ENCODE measurements at places on chromosomes 13 and 19. TPM values are rescaled to one million over a fixed set of nuclear protein-coding genes. Genes with fewer than 3 reads are reported as not detected.

DNA sequence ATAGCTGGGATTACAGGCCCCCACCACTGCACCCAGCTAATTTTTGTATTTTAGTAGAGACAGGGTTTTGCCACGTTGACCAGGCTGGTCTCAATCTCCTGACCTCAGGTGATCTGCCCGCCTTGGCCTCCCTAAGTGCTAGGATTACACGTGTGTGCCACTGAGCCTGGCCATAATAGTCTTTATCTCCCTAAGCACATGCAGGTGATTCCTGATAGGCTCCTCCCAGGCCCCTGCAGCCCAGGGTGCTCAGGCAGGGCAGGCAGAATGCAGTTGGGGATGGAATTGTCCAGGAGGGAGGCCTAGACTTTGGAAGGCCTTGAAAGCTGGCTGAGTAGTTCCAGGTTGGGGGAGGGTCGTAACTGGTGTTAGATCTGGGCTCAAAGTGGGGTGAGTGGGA, 8.5 kb downstream of the ZNF526 start:
- peaks cover 96% of the 10 kb centered on the region for H3K36me3 ChIP-seq
- DNase-seq, result no peak
- H3K27me3 ChIP-seq, result no peaks in the 10 kb centered on the region

The ANGPTL4 gene
- 19.0 TPM for total RNA-seq

GRCh38 chr19:50475736-50476223, 527 bp upstream of the EMC10 start:
- DNase-seq, result no peak
- H3K27me3 ChIP-seq, result no peaks in the 10 kb centered on the region
- peak overlapping the region; percentile 91 for H3K4me3 ChIP-seq
- H3K4me1 ChIP-seq, result peaks cover 13% of the 10 kb centered on the region
- peaks cover 20% of the 10 kb centered on the region for H3K36me3 ChIP-seq

DNA sequence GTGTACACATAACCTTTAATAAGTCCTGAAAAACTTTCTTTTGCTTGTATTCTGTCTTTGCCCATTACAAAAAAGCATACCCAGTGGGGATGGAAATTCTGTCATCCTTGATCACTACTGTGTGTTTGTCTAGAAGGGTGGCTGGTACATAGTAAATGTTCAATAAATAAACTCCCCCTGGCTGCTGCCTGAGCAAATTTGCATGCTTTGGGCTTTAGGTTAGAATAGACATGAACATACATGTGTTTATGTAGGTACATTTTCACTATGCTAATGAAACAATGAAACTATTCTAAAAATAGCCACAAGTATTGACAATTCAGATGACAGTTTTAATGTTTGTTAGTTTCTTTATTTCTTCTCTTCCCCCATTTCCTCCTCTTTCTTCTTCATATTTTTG, 36.1 kb downstream of the TNFSF13B start:
- no peaks in the 10 kb centered on the region for H3K4me1 ChIP-seq
- H3K4me3 ChIP-seq, result no peak overlapping the region
- no peaks in the 10 kb centered on the region for H3K27me3 ChIP-seq
- no peak overlapping the region for H3K27ac ChIP-seq

GRCh38 chr19:7679771-7680605, 645 bp upstream of the TRAPPC5 start:
- H3K36me3 ChIP-seq, result peaks cover 27% of the 10 kb centered on the region
- H3K4me3 ChIP-seq, result peak overlapping the region; percentile 95
- peaks cover 16% of the 10 kb centered on the region for H3K27me3 ChIP-seq
- H3K4me1 ChIP-seq, result peaks cover 31% of the 10 kb centered on the region
- no peak overlapping the region for H3K27ac ChIP-seq

The NPHS1 gene
- total RNA-seq, result not detected

DNA sequence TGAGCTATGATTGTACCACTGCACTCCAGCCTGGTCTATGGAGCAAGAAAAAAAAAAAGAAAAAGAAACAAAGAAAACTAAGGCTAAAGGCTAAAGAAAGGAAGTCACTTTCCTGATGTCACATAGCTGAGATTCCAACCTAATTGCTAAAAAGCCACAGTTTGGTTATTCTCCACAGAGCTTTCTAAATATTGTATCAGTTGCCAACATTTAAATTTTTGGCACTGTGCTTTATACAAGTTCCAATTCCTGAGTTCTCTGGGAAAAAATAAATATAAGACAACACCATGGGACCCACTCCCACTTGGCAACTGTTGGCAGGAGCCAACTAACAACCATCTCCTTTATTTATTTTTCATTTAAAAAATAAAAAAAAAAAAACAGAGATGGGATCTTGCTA, 11.2 kb upstream of the LYPD3 start:
- H3K4me3 ChIP-seq, result no peak overlapping the region
- H3K36me3 ChIP-seq, result peaks cover 13% of the 10 kb centered on the region
- no peak overlapping the region for H3K27ac ChIP-seq
- H3K4me1 ChIP-seq, result peaks cover 16% of the 10 kb centered on the region

DNA sequence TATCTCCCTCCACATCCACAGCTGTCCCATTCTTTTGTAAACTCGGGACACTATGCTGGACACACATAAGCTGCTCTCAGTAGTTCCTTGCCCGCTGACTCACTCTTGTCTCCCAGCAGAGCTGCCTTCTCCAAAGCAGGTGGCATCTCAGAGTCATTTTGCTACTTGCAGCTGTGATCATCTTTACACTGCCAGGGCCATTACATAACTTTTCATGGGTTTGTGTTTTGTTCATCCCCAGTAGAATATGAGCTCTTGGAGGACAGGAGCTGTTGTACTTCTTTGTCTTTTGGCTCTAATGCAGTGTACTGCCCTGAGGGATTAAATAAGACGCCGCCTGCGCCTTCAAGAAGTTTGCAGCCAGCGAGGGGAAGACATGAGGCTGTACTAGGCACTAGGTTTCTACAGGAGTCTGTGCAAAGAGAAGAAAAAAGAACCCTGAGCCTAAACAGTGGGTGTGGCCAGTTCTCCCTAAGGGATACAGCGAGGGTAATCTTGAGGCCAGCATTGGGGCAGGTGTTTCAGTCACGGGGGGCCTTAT, 40.8 kb upstream of the GPR183 start:
- no peak for DNase-seq
- no peaks in the 10 kb centered on the region for H3K27me3 ChIP-seq
- no peak overlapping the region for H3K4me3 ChIP-seq
- peaks cover 60% of the 10 kb centered on the region for H3K36me3 ChIP-seq

GRCh38 chr19:19109601-19110000, 28.7 kb downstream of the TMEM161A start:
- no peaks in the 10 kb centered on the region for H3K36me3 ChIP-seq
- H3K4me3 ChIP-seq, result no peak overlapping the region
- peaks cover 18% of the 10 kb centered on the region for H3K4me1 ChIP-seq
- DNase-seq, result no peak

DNA sequence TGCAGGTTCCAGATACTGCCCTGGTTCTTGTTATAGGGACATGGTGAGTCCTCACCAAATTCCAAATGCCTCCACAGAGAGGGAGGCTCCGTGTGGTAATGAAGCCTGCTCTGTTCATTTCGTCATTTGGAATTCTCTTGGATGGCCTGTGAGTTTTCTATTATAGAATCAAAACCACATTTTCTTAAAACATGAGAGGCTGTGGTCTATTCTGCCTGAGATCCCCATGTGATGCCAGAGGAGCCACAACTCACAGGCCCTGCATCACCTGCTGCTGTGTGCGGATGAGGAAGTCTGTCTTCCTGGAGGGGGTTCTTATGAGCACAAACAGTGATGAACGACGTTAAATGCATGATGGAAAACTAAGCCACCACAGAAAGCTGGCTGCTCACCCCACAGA, 264.4 kb downstream of the UQCRFS1 start:
- no peak overlapping the region for H3K27ac ChIP-seq
- H3K27me3 ChIP-seq, result peaks cover 5% of the 10 kb centered on the region
- H3K4me3 ChIP-seq, result no peak overlapping the region

The ERICH6B gene
- total RNA-seq, result not detected

The DUS3L gene
- total RNA-seq, result 45.9 TPM

Data from suprapubic skin (tissue), 4 donors.